RPMI8226 (cell line): ENCODE measurements at places on chromosomes 1 and 21.
A peak's percentile ranks its signal among the peaks of the same experiment; 100 is the strongest.

GRCh38 chr1:164515711-164516331 lies 43.2 kb upstream of the PBX1 start:
- DNase-seq: no peak

- DNase-seq: no peak
Measured at GRCh38 chr1:39943471-39944290, 11.3 kb upstream of the MFSD2A start.

DNA sequence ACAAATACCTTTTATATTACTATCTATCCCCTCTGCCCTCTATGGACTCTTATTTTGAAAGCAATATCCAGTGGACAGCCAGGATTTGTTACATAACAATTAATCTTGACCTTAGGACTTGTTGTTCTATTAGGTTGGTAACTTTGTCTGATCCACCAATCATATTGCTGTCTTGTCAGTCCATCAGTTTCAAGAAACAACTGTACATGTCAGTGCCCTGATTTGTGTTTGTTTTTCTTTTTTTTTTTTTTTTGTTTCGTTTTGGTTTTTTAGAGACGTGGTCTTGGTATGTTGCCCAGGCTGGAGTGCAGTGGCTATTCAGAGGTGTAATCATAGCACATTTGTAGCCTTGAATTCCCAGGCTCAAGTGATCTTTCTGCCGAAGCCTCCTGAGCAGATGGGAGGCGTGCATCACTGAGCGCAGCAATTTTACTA lies 1.5 kb upstream of the SCP2 start:
- no peak for DNase-seq

DNA sequence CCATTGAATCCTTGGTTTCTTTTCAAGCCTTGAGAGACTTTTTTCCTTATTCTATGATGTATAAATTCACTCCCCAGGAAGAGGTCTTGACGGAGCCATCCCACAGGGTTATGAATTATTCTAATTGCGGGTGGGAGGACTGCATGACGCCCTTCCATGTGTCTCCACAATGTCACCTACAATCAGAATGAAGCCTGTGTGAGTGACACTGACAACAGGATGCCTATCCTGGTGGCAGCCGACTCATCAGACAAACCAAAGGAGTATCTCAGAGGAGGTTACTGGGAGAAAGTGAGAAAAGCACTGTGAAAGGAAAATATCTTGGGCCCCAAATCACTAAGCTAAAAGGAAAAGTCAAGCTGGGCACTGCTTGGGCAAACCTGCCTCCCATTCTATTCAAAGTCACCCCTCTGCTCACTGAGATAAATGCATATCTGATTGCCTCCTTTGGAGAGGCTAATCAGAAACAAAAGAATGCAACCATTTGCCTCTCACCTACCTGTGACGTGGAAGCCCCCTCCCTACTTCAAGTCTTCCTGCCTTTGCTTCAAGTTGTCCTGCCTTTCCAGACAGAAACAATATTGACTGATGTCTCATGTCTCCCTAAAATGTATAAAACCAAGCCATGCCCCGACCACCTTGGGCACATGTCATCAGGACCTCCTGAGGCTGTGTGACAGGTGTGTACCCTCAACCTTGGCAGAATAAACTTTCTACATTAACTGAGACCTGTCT lies 98.4 kb downstream of the SMYD2 start:
- no peak for DNase-seq

DNA sequence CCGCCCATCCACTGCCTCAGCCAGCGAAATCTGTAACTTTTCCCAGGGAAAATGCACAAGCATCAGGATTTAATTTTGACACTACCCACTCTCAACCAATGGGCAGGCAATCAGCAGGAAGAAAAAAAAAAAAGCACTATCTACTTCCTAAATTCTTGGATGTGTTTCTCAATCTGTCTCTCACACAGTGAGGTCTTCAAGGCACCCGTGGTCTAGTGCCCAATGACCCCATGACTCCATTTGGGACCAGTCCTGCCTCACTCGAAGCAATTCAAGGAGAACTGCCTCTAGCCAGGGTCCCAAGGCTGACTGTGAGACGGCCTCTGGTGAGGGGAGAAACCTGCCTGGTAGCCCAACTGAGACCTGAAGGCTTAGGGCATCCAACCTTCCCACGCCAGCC lies 35.9 kb downstream of the CSF1 start:
- no peak for DNase-seq

- no peak for DNase-seq
Measured at GRCh38 chr1:87333692-87334347, 5.1 kb downstream of the LMO4 start.

DNA sequence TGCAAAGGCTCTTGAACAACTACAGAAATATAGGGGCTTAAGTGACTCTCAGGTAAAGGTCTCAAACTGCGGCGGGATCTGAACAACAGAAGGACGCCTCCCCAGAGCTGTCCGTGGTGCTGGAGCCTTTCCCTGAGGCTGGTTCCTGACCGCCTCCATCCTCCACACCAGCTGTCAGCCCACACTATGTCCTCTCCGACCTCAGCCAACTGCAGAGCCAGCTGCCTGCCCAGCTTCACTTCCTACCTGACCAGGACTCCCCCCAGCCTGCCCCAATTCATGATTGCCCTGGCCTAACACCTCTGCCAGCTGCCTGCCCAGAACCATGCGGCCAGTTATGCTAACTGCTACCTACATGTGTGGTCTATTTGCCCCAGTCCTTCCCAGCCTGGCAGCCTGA lies 63.6 kb upstream of the ZC3H12A start:
- peak; percentile 48 for DNase-seq

DNA sequence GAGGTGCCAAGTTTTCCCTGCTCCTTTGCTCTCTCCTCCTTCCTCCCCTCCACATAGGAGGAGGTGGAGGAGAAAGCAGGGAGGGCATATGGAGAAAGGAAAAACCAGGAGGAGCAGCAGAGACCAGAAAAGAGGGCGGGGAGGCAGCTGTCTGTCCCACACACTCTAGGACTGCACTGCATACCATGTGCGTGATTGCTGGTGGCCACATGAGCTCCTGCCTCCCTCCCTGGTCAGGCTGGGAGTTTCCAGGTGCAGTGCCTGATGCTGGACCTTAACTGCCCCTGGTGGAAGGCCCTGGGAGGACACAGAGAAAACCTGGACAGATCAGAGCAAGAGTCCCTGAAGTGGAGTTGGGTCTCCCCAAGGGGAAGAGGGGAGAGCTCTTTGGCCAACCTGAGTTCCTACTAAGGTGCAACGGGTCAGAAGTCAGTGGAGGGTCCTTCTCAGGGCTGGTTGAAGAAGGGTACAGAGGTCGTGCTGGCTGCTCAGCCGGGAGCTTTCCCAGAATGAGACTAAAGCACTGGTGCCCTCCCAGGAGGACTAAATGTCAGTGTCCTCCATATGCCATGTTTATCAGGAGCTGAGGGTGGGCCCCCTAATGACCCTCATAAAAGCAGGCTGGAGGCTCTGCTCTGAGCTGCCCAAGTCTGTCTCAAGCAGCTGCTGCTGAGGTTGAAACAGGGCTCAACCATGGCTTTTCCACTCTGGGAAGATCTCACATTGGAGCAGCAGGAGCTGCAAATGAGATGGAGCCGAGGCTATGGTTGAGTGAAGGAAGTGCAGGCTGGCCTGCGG lies 3.5 kb upstream of the LGR6 start:
- peak; percentile 43 for DNase-seq

- no peak for DNase-seq
Measured at GRCh38 chr21:33069243-33069642, 698 bp upstream of the OLIG1 start.

DNA sequence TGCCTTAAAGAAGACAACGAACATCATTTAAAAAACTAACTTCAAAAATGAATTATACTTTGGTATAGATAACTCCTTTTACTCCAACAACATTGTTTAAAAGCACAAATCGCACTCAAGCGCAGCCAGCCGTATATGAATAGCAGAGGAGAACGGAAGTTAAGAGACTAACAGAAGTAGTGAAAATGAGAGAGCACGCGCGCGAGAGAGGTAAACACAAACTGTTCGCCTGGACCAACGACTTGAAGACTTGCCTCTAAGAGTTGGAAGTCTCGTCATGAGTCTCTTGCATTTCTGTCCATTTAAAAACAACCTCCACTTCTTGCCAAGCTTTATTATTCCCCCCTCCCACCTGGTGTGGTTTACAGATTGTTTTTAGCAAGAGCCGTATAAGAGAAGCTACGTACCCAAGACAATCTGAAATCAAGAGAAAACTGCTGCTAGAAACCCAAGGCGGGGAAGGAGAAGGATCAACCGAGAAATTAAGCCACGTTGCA lies 479 bp downstream of the SELENOF start:
- peak; percentile 45 for DNase-seq

- DNase-seq: no peak
Measured at GRCh38 chr1:15011160-15011559, 142.4 kb upstream of the TMEM51 start.

DNA sequence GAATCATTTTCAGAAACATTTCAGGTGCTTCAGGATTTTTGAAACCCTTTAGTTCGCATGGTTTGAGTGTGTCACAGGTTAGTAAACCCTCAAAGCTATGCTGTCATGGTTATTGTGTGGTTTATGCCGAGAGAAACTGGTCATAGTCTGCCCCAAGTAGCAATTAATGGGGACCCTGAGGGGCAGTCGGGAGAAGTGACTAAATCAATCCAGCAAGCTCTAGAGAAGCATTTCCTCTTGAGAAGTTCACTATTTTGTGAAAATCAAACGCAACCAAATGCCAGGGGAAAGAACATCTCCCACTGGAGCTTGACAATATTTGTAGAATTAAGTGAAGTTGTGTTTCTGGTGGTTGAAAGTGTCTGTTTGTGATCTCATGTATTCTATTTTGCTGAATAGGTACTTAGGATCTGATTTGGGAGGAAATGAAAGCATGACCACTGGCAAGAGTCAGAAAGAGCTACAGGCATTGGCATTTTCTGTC lies 63.0 kb upstream of the BACH1 start:
- DNase-seq: peak; percentile 70

- DNase-seq: no peak
Measured at GRCh38 chr1:206812471-206812870, 40.2 kb upstream of the IL10 start.

DNA sequence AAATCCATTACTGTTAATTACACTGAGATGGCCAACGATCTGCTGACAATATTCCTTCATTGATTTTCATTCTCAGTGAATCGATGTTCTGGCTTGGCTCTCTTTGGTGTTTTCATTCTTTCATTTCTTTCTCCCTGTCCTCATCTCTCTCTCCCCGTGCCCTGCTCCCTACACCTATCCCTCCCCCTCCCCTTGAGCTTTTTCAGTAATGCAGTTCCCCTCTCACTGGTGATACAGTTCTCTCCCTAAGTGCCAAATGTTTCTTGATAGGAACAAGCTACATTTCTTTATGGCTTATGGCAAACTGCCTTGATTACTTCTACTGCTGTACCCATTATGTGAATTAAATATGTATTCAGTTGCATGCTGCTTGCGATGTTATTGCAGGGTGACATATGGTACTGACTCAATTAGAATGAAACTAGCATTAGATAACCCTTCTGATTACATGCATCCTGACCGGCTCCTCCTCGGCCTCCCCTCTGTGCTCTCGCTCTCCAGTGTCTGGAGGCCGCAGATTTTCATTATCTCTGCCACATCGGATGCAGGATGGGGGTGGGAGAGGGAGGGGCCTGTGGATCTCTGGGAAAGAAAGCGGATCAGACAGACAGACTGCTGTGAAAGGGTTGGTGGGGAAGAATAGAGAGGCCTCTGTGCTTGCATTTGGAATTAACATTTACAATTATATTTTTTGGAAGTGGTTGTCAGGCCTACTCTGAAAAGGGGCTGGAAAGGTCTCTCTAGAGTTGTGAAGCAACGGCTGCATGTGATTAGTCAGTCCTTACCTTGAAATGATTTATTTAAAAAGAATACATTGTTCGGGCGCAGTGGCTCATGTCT lies 130.9 kb downstream of the PBX1 start:
- no peak for DNase-seq

GRCh38 chr1:47761974-47762373 lies 235.2 kb downstream of the TRABD2B start:
- no peak for DNase-seq

- DNase-seq: no peak
Measured at GRCh38 chr1:115815694-115816093, 25.2 kb downstream of the NHLH2 start.

GRCh38 chr1:110309767-110310166 lies 29.4 kb upstream of the RBM15 start:
- no peak for DNase-seq

DNA sequence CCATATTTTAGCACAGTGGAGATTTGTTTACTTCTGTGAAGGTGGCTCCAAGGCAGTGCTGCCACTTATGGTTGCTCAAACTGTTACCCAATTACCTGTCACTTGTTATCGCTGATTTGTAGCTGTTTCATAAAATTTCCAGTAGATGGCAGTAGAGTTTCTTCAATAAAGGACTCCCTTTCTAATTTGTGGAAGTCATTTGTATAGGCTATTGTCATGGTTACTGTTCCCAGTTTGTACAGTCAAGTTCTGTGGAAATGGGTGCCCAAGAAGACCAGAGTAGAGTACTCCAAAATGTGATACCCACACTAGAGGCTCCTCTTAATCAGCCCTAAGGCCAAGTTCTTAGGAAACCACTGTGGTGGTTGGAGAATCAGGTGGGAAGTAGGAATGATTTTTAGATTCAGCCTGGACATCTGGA lies 186.1 kb downstream of the CLEC20A start:
- peak; percentile 62 for DNase-seq

- no peak for DNase-seq
Measured at GRCh38 chr1:162987866-162988265, 81.3 kb upstream of the RGS4 start.

- DNase-seq: no peak
Measured at GRCh38 chr1:60287536-60287935, 214.0 kb upstream of the C1orf87 start.

- peak; percentile 8 for DNase-seq
Measured at GRCh38 chr1:94863297-94863911, 43.2 kb downstream of the SLC44A3 start.

DNA sequence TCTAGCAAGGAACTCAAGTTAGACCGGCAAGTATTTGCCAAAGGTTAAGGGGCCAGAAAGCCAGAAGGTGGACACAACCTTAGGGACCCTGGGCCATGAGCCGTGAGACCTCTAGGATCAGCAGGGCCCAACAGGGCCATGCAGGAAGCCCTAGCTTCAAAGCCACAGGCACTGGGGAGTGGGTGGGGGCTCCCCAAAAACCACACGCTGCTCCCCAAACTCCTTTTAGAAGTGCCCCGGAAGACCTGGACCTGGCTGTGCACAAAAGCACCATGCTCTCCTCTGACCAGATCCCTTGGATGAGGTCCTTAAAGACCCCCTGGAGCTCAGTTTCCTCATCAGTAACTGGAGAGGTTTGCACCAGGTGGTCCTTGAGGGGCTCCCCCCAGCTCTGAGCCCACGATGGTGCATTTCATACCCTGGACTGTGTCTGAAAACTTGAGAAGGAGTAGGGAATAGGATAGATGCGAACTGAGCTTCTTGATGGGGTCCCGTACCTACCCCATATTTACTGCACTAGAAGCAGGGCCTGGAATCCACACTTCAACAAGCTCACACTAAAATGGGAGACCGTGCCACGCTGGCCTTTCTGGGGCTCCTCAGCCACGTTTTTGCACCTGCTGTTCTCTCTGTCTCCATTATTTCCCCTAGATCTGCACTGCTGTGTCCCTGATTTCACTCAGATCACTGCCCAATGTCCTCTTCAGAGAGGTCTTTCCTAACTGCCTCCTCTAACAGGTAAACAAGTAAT lies 40.6 kb upstream of the LBR start:
- DNase-seq: no peak
